Placental epithelial cell (primary cell): ENCODE measurements at places on chromosomes 1 and 21. TPM values are rescaled to one million over a fixed set of nuclear protein-coding genes. Genes with fewer than 3 reads are reported as not detected.

Gene HRNR
- total RNA-seq, result not detected in 2 replicates

Gene VANGL2
- 6.5 and 7.1 TPM in 2 replicates for total RNA-seq

Gene MFAP2
- total RNA-seq, result 132 and 185 TPM in 2 replicates

Gene NCF2
- 8.6 and 48.4 TPM in 2 replicates for total RNA-seq
